Eye (tissue), 1 donor: ENCODE measurements at places on chromosomes 7 and 10.
A peak's percentile ranks its signal among the peaks of the same experiment; 100 is the strongest.

- no peak for DNase-seq
Observed at GRCh38 chr10:124703778-124704427, 40.3 kb downstream of the FAM53B start.

DNA sequence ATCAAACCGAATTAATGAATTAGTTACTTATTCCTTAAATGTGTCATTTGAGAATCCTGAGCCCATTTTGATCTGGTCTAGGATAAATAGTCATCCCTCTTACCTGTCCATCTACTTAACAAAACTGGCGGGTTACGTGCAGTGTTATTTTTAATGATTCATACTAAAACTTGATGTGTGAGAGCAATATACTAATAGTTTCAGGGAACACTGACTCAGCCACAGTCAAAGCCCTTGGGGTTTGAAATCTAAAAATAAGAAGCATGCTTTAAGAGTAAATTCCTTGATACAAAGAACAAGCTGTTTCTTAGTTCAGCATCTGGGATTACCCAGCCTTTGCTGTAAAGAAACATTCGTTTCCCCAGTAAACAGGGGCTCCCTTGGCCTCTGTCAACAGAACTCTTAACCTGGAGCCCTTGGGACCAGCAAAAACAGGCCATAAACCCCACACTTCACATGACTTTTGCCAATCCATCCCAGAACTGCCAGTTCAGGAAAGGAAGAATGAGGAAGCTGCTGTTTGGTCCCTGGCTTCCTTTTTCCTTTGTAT is 370.6 kb upstream of the IGFBP3 start:
- DNase-seq, result peak; percentile 15

- no peak for DNase-seq
Observed at GRCh38 chr10:117797296-117797695, 249.4 kb downstream of the RAB11FIP2 start.

DNA sequence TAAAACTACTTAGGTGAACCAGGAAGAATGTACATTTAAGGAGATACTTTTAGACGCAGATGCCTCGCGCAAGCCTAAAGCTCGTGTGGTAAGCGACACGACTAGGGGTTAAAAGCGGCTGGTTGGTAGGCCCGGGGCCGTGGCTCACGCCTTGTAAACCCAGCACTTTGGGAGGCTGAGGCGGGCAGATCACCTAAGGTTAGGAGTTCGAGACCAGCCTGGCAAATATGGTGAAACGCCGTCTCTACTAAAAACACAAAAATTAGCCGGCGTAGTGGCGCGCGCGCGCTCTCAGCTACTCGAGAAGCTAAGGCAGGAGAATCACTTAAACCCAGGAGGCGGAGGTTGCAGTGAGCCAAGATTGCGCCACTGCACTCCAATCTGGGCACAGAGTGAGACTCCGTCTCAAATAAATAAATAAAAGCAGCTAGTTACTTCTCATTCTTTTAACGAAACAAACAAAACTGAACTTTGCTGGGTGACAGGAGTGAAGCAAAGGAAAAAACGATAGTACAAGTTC is 879 bp downstream of the NUDT5 start:
- peak; percentile 53 for DNase-seq

- peak; percentile 1 for DNase-seq
Observed at GRCh38 chr10:42177077-42177792, 461.1 kb downstream of the ZNF33B start.

GRCh38 chr7:50807026-50807730 is 24.5 kb upstream of the GRB10 start:
- no peak for DNase-seq

GRCh38 chr10:75754096-75754831 is 322.8 kb downstream of the LRMDA start:
- no peak for DNase-seq

GRCh38 chr7:36686499-36686898 is 37.8 kb downstream of the AOAH start:
- DNase-seq, result no peak

GRCh38 chr7:158452331-158452730 is 135.3 kb downstream of the PTPRN2 start:
- DNase-seq, result no peak

GRCh38 chr10:20195076-20195475 is 378.8 kb downstream of the PLXDC2 start:
- DNase-seq, result no peak

- DNase-seq, result no peak
Observed at GRCh38 chr7:8356071-8356470, 77.3 kb upstream of the NXPH1 start.

- no peak for DNase-seq
Observed at GRCh38 chr10:5484205-5484604, 15.2 kb downstream of the CALML5 start.

- no peak for DNase-seq
Observed at GRCh38 chr7:87528730-87529129, 53.2 kb upstream of the ABCB4 start.

DNA sequence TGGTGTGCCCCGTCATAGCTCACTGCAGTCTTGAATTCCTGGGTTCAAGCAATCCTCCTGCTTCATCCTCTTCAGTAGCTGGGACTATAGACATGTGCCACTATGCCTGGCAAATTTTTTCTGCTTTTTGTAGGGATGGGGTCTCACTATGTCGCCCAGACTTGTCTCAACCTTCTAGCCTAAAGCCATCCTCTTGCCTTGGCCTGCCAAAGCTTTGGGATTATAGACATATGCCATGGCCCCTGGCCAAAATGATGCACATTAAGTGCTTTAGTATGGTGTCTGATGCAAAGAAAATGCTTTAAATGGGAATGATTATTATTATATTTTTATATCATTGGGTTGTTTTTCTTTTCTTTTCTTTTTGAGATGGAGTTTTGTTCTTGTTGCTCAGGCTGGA is 33.2 kb upstream of the VCL start:
- DNase-seq, result no peak

DNA sequence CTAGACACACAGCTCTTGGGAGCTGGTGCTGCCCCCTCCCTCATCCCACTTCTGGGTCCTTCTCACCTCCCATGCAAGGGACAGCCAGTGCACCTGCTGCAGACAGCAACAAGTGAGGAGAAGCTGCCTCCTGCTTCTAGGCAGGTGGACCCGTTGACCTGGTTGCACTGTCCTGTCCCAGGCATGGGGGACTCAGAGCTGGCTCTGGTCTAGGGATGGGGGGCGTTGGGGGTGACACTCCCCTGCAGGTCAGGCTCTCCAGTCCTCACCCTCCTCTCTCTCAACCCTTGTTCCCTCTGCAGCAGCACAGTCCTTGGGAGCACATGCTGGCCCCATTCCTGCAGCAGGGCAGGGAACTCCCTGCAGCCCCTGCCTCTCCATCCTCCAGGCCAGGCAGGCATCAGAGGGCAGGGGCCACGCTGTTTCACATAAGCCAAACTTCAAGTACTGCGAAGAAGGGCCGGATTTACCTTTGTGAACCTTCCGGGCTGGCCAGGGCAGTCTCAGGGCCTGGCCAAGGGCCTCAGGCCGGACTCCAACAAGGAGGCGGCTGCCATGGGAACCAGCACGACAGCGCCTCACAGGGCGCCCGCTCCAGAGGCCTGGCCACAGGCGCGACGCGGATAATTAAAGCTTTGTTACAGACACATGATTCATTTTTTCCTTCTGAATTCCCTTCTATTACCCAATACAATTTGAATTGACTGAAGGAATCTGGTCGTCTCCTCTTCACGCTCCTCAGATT is 48.5 kb downstream of the RASGEF1A start:
- peak; percentile 68 for DNase-seq

- no peak for DNase-seq
Observed at GRCh38 chr7:34086064-34086463, 180.7 kb downstream of the BMPER start.

DNA sequence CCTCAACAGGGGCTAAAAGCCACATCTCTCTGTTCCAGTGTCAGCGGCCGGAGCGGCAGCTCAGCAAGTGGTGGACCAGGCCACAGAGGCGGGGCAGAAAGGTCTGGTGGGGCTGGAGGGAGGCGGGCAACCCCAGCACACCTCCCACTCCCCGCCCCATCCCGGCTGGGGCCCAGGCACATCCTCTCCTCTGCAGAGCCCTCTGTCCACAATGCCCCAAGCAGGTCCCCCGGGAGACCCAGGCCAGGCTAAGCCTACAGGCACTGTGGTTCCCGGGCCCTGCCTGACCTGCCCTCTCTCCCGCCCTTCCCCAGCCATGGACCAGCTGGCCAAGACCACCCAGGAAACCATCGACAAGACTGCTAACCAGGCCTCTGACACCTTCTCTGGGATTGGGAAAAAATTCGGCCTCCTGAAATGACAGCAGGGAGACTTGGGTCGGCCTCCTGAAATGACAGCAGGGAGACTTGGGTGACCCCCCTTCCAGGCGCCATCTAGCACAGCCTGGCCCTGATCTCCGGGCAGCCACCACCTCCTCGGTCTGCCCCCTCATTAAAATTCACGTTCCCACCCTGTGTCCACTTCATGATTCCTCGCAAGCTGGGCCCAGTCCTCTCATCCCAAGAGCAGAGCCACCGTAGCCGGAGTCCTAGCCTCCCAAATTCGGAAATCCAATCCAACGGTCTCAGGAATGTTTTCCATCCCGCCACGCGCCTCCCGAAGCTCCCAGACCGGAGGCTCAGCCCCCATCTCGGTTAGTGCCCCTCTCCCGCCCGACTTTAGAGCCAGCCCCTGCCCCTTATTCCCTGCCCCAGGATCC is 2.1 kb downstream of the ADIRF start:
- DNase-seq, result peak; percentile 86
